Activated CD4-positive, alpha-beta T cell treated with anti-CD3 and anti-CD28 coated beads, Interleukin-2, amount 50 U/mL, for 48 hours (primary cell): ENCODE measurements at places on chromosomes 3 and 15.

DNA sequence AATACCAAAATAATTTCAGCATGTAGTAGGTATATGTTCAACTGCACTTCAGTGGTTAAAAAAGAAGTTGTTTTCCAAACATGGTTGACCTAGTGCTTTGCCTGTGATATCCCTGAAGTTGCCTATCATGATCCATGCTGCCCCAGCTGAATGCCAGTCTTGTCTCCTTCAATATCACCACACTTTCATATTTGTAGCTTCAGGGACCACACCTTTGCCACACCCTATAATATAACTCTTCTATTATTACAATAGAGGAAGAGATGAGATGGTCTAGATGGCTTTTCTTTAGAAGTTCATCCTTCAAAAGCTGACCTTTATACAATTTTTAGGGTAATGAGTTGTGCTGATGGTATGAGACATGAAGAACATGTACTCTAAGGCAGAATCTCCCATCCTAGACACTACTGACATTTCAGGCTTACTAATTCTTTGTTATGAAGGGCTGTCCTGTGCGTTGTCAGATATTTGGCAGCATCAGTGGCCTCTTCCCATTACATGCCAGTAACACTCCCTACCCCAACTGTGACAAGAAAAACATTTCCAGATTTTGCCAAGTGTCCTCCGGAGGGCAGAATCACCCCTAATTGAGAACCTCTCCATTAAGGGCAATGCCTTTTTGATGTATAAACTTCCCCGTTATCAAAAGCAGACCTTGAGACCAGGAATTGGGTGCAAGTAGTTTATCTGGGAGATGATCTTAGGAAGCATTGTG, 76.2 kb upstream of the PLCL2 start:
- no peak for DNase-seq

GRCh38 chr3:24828011-24828410, 333.4 kb upstream of the THRB start:
- DNase-seq: no peak

GRCh38 chr3:160016972-160017371, 28.3 kb downstream of the IL12A start:
- no peak for DNase-seq

DNA sequence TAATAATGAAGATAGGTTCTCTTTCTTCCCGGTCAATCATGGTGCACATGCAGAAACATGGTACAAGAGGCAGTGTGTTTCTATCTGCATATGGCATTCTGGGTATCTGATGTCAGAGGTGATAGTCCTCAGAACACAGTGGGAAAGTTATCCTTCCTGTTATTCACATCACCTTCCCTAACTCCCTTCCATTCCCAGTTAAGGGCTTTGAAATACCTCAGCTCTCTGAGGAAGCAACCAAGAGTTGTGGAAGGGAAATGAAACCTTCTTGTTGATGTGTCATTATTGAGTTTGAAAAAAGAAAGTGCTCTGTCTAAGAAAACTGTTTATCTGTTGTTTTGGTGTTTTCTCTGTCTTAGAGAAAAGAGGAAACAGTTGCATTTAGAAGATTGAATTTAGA, 21.9 kb upstream of the P2RY13 start:
- no peak for DNase-seq

- no peak for DNase-seq
Measured at GRCh38 chr3:170469151-170470062, 50.7 kb downstream of the CLDN11 start.

- no peak for DNase-seq
Measured at GRCh38 chr15:50330921-50331320, 24.1 kb downstream of the GABPB1 start.

- no peak for DNase-seq
Measured at GRCh38 chr3:155112661-155113389, 32.7 kb downstream of the MME start.

DNA sequence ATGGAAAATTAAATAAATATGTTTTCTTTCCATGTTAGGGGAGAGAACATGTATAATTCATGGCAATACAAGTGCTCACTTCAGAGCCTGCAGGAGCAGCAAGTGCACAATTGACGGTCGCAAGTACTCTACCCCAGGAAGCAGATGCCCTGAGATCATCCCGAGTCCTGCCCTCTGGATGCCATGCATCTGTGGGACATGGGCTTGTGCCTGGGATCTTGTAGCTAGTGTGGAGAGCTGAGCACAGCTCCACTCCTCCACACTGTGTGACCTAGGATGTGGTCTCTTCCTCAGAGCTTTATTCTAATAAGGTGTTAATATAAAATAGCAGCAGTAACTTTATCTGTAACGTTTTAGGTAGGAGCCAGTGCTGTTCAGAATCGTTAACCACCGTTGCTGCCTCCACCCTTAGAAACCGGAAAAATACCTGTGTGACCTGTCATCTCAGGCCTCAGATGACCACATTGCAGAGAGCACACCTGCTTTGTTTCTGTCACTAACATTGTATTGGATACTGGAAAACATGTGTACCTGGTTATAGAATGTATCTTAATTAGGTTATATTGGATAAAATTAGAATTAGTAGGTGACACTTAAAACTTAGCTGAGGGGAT, 105.0 kb upstream of the GOLGA6L6 start:
- no peak for DNase-seq

DNA sequence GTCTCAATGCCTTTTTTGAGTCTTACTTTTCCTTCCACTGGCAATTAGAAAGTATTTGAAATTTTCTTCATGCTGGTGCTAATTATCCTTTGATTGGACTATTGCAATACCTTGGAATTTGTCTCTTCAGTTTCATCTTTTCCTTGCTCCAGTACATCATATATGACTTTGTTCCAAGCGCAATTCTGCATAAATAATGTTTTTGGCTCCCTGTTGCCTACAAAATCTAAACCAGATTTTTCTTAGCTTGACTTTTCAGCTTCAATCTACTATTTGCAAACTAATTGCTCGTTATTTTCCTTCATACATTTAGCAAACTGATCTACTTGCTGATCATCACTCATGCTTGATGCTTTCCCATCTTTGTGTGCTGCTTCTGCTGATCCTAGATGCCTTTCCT, 230.8 kb upstream of the GPR149 start:
- no peak for DNase-seq

GRCh38 chr3:117366574-117366973, 657.0 kb downstream of the TUSC7 start:
- no peak for DNase-seq

DNA sequence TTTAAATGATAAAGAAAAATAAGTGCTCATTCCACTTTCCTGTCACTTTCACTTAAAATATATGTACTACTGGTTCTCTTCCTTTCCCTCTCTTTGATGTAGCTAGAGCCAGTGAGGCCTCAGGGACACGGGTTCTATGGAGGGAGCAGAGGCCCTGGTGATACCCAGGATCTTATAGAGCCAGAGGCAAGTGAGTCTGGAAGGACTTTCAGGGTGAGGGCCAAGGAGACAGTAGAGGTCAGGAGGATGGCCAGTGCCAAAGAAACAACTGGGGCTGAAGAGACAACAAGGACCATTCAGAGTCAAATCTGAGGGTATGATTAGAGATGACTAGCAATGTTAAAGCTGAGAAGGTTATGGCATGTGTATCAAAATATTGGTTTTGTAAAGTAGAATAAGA, 124.1 kb upstream of the GOLGA6L6 start:
- DNase-seq: no peak

DNA sequence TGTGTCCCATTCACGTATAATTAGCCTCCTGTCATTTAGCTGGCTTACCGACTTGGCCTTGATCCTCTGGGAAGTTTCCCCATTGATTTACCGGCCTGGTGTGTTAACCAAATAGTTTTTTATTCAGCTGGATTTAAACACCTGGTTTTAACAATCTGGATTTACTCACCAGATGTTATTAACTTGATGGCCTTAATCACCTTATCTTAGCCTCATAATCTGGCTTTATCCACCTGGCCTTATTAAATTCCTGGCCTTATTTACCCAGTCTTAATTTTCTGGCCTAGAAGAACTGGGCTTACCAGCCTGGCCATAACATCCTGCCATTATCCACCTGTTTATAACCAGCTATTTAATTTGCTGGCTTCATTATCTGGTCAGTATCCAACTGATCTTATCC, 89.9 kb downstream of the IL12A start:
- DNase-seq: no peak

DNA sequence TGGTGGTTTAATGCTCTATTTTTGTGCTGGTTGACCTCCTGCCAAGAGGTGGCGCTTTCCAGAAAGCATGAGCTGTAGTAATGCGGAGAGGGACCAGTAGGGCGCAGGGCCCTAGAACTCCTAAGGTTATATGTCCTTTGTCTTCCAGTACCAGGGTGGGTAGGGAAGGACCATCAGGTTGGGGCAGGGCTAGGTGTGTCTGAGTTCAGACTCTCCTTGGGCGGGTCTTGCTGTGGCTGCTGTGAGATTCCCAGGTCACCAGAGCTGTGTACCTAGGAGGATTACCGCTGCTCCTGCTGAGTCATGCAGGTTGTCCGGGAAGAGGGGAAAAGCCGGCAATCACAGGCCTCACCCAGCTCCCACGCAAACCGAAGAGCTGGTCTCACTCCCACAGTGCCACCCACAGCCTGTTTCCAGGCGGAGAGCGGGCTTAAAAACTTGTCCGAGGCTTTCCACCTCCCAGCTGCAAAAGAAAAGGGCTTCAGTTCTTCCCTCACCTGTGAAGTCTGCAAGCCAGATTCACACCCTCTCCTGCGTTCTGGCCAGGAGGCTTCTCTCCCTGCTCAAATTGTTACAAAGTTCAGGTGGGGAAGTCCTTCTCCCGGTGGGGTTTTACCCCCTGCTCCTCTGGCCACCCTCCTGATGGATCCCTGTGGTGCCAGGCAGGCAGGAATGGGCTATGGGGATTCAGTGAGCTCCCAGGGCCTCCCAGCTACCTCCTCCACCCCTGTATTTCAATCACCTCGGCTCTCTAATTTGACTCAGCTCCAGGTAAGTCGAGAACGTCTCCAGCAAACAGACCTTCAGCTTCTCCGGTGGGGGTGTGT, 37.7 kb upstream of the BCHE start:
- no peak for DNase-seq

- no peak for DNase-seq
Measured at GRCh38 chr3:115681736-115682135, 58.4 kb downstream of the GAP43 start.

- DNase-seq: no peak
Measured at GRCh38 chr15:101091080-101092017, 160.5 kb downstream of the CHSY1 start.

GRCh38 chr3:130963878-130964277, 62.7 kb downstream of the ASTE1 start:
- no peak for DNase-seq

GRCh38 chr3:72661115-72661457, 187.2 kb downstream of the SHQ1 start:
- DNase-seq: no peak
